ENCODE measurements at places on chromosomes 12 and 14.

DNA sequence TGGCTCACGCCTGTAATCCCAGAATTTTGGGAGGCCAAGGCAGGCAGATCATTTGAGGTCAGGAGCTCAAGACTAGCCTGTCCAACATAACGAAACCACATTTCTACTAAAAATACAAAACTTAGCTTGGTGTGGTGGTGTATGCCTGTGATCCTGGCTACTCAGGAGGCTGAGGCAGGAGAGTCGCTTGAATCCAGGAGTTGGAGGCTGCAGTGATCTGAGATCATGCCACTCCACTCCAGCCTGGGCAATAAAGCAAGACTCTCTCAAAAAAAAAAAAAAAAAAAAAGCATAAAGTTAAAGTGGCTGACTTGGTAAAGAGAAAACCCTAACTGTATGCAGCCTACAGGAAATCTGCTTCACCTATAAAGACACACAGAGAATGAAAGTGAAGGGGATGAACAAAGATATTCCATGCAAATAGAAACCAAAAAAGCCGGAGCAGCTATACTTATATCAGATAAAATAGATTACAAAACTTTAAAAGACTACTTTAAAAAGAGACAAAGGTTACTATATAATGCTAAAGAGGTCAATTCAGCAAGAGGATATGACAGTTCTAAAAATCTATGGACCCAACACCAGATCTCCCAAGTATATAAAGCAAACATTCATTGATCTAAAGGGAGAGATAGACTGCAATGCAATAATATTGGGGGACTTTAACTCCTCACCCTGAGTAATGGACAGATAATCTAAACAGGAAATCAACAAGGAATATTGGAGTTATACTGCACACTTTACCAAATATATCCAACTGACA, 4.1 kb downstream of the CLEC2B start:
- DNase-seq: peak; percentile 28

- peak; percentile 89 for DNase-seq
These were observed 2.2 kb downstream of the OASL start for GRCh38 chr12:121036810-121037326.

- DNase-seq: no peak
These were observed 1.8 kb upstream of the FRS2 start for GRCh38 chr12:69468237-69469026.

GRCh38 chr14:68358500-68358899, 434.4 kb downstream of the ZFP36L1 start:
- DNase-seq: no peak
